Heart left ventricle (tissue), 16 donors: ENCODE measurements at places on chromosomes 1 and 21.

DNA sequence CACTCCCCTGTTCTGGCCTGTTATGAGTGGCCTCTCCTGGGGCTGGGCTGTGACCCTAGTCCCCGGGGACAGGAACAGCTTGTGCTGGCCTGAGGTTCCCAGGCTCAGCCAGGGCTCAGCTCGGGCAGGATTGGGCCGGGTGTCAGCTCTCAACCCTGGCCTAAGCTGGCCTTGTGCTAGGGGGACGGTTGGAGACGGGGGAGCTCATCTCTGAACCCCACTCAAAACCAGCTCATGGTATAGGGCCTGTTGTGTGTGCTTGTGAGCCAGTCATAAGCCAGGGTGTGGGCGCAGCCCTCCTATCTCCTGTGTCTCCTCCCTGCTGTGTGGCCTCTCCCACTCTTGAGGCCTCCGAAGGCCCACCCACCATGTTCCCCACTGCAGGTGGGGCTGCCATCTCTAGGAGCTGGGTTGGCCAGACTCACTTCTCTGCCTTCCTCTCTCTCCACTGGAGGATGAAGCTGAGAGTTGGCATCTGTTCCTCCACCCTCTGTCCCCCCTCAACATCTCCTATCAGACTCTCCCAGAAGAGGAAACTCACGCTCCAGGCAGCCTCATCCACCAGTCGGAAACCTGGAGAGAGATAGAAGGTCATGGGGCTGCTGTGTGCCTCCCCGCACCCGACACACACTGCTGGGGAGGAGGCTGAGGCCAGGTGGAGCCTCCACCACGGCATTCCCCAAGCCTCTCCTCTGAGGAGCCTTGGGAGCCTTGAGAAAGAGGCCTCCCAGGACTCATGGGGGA lies 1.4 kb downstream of the PEAR1 start:
- peak; percentile 79 for DNase-seq

- DNase-seq: no peak
Measured at GRCh38 chr21:36163750-36164741, 7.4 kb downstream of the DOP1B start.

- peak; percentile 48 for DNase-seq
Measured at GRCh38 chr1:237041795-237042525, at the start of gene RYR2. RYR2 (plus strand) TSS chr1:237042184; CDS start chr1:237042522, 338 bp downstream.

DNA sequence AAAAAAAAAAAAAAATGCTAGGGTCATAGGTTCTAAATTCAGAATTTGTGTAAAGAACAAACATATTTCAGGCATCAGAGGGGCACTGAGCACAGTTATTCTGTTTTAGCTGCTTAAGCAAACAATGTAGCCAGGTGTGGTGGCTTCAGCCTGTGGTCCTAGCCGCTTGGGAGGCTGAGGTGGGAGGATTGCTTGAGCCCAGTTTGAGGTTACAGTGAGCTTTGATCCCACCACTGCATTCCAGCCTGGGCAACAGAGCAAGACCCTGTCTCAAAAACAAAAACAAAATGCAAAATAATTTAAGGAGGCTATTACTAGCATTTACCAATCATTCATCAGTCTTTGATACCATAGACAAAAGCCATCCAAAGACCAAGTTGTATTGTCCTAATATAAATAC lies 49.7 kb upstream of the CDC42BPA start:
- DNase-seq: no peak

DNA sequence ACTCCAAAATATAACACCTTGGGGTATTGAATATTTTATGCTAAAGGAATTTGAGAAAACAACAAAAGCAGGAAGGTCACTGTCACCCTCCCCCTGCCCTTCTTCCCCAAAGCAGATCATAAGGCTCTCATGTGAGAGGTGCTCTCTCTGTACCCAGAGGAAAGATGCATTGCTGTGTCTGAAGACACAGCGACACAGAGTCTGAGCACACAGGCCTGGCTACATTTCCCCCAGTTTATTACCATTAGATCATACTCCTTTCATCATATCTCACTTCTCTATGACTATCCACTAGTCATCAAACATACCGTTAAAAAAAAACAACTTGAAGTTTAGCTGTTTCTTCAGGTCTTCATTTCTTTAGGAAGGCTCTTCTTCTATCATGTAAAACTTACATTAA lies 127.1 kb downstream of the PPIAL4G start:
- DNase-seq: no peak

DNA sequence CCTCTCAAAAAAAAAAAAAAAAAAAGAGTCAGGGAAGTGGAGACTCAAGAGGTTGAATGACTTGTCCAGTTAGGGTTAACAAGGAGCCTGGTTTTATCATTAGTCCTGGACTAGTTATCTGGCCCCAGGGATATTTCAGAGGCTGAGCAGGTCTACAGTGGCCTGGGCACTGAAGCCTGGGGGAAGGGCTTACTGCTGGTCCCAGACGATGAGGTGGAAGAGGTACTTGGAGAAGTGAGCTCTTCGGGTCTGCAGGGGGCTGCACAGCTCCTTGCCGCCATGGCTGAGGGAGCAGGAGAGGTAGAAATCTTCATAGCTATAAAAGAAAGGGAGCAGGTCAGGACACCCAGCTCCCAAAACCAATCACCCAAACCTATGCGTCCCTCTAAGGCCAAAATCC lies 40.1 kb downstream of the PIK3C2B start:
- no peak for DNase-seq

DNA sequence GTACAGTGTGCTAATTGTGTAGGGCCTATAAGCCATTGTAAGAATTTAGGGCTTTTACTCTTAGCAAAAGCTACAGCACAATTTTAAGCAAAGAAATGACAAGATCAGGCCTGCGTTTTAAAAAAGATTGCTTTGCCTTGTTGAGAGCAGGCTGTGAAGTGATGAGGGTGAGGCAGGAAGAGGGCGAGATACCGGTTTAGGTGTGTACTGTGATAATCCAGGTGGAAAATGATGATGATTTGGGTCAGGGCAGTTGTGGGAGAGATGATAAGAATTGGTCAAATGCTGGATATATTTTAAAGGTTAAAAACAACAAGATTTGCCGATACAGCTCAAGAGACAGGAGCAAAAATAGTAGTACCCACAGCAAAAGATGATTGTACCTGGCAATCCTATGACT lies 72.0 kb downstream of the SWT1 start:
- DNase-seq: no peak

GRCh38 chr1:206578068-206578977 lies 33.9 kb downstream of the EIF2D start:
- no peak for DNase-seq

DNA sequence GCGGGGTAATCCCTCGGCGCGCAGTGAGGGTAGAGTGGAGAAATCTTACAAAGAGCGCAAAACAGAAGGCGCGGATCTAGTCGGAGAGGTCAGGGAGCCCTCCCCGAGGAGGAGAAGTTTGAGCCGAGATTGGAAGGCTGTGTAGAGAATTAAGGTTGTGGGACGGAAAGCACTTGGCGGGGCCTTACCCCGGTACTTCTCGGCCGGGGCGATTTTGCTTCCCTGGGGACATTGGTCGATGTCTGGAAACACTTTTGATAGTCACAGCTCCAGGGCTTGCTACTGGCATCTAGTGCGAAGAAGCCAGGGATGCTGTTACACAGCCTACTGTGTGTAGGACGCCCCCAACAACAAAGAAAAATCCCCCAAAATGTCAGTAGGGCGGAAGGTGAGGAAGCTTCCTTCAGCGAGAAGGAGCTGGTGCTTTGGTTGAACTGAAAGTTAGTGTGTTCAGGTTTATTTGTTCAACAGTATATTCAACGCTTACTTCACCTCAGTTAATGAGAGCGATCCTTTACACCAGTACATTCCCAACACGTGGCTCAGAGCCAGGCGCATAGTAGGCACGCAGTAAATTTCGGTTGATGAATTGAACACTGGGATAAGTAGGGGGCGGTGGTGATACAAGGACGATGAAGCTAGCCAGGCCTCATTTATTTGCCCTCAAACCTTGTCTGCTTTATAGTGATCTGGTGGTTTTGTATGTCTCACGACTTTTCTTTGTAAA lies 807 bp downstream of the CEP85 start:
- peak; percentile 31 for DNase-seq

DNA sequence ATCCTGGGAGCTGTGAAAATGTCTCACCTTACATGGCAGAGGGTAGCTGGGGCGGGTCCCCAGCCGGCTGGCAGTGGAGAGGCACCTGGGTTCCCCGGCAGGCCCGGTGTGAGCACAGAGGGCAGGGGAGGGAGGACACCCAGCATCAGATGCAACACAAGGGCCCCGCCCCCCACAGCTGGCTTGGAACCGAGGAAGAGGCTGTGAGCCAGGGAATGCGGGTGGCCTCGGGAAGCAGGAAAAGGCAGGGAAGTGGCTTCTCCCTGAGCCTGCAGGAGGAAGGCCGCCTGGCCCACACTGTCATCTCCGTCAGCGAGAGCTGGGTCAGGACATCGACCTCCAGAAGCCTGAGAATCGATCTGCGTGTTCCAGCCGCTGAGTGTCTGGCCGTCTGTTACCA lies 87.3 kb downstream of the SIK1 start:
- peak; percentile 71 for DNase-seq

GRCh38 chr1:86618358-86618757 lies 71.5 kb downstream of the CLCA4 start:
- DNase-seq: no peak

GRCh38 chr1:215888159-215888558 lies 321.1 kb downstream of the KCTD3 start:
- no peak for DNase-seq

- no peak for DNase-seq
Measured at GRCh38 chr1:32014948-32015273, 1.2 kb downstream of the KHDRBS1 start.

GRCh38 chr1:168303716-168304540 lies 23.3 kb downstream of the TBX19 start:
- no peak for DNase-seq
